CD8-positive, alpha-beta memory T cell (primary cell): ENCODE measurements at places on chromosomes 13 and 19.
A peak's percentile ranks its signal among the peaks of the same experiment; 100 is the strongest.

DNA sequence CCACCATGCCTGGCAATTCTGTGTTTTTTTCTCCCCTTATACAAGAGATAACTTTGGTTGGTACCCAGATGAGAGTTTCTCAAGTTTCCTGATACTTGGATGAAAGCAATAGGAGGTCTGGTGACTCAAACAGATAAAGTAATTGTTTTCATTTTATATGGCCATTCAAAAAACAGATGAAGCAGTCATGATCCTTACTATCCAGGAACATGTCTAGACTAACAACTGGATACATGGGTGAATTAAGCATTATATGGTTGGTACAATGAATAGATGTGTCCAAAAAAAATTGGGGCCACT lies 8.5 kb downstream of the ZNF430 start:
- DNase-seq, result no peak

DNA sequence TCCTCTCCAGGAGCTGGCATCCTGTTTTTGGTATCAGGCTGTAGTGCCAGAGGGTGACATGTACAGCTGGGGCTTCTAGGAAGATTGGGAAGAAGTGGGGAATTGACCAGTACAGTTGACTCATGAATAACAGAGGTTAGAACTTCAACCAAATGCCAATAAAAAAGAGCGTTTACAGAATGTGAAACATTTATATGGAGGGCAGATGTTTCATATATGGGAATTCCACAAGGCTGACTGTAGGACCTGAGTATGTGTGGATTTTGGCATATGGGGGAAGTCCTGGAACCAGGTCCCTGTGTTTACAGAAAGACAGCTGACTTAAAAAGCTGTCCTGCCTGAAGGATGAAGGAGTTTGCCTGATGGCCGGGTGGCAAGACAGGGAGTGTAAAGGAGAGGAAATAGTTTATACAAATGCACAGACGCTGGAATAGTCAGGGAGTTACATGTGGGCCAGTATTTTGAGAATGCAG lies 5.2 kb downstream of the CHAMP1 start:
- DNase-seq, result no peak

GRCh38 chr13:48727241-48728011 lies 73.7 kb downstream of the CYSLTR2 start:
- no peak for DNase-seq

DNA sequence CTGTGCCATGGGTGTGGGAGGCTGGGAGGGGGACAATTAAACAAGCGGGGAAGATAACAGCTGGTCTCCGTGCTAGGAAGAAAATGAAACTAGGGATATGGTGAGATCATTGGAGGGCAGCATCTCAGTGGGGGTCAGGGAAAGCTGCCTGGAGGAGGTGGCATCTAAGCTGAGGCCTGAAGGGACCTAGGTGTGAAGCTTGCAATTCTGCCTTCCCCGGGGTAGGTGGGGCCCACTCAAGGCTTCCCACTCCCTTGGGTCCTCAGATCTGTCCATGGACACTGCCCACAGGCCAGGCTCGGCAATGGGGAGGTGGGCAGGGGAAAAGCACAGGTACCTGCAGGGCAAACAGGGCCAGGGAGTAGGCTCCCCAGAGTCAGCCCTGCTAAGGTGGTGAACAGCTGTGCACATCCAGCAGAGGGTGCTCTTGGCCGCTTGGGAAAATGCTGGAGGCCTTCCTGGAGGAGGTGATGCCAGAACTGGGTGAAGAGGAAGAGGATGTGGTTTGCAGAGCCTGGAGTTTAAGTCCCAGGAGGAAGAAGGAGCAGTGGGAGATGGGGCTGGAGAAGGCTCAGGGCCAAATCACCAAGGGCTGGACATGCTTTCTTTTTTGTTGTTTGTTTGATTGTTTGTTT lies 25.7 kb upstream of the CCNE1 start:
- DNase-seq, result no peak

- peak; percentile 54 for DNase-seq
These were observed 37.7 kb downstream of the GSX1 start for GRCh38 chr13:27830010-27830409.

GRCh38 chr13:99760456-99760855 lies 211.1 kb downstream of the ZIC5 start:
- no peak for DNase-seq

- no peak for DNase-seq
These were observed 36.7 kb downstream of the ZAR1L start for GRCh38 chr13:32278426-32278825.

- no peak for DNase-seq
These were observed 7.5 kb downstream of the C3 start for GRCh38 chr19:6712692-6713670.

DNA sequence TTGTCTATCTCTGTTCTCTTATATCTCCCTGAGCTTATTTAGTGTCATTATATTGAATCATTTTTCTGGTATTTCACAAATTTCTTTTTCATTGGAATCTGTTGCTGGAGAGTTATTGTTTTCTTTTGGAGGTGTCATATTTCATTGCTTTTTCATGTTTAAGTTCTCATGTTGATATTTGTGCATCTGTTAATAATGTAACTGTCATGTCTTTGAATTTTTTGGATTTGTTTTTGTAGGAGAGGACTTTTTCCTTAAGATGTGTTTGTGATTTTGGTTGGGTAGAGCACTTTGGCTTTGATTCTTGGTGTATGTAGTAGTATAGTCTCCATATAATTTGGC lies 64.0 kb downstream of the DNAJC3 start:
- DNase-seq, result no peak

GRCh38 chr19:13037731-13038130 lies 42.5 kb downstream of the NFIX start:
- no peak for DNase-seq

DNA sequence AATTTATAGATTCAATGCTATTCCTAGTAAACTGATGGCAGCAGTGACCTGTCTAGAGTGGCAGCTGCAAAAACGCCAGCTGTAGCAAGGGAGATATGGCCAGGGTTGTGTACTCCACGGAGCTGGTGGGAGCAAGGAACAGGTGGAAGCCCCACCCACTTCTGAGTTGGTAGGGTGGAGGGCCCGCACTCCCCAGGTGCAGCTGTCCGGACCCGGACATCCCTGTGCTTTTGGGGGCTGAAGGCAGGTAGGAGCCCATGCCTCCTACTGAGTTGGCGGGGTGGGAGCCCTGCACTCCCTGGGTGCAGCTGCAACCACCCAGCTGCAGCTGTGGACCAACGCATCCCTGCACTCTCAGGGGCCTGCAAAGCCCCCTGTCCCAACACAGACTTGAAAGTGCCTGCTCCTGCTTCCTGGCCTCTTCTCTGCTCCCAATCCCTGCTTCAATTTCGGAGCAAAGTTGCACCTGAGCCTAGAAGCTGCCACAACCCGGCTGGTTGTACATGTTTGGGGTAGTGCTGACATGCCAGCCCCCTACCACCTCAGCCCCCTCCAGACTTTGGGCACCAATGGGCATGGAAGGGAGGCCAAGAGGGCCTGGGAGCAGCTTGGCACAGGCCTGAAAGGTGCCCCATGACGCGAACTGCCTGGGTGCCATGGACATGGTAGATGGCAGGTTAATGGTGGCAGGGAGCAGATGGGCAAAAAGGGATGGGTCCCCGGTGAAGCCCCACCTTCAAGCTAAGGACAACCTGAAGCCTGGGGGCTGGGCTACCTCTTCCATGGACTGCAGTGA lies 19.8 kb downstream of the UGGT2 start:
- no peak for DNase-seq

- DNase-seq, result no peak
These were observed 89.6 kb upstream of the TNFSF11 start for GRCh38 chr13:42484386-42484785.

DNA sequence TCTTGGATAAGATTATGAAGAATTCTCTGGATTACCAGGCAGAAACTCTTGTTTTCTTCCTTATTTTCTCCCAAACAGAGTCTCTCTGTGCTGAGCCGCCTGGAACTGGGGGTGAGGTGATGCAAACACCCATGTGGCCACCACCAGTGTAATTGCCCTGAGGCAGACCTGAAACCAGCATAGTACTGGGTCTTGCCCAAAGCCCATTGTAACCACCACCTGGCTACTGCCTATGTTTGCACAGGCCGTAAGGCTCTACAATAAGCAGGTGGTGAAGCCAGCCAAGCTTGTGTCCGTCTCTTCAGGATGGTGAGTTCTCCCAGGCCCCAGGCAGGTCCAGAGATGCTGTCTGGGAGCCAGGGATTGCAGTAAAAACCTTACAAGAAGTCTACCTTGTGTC lies 18.9 kb upstream of the KBTBD7 start:
- no peak for DNase-seq

DNA sequence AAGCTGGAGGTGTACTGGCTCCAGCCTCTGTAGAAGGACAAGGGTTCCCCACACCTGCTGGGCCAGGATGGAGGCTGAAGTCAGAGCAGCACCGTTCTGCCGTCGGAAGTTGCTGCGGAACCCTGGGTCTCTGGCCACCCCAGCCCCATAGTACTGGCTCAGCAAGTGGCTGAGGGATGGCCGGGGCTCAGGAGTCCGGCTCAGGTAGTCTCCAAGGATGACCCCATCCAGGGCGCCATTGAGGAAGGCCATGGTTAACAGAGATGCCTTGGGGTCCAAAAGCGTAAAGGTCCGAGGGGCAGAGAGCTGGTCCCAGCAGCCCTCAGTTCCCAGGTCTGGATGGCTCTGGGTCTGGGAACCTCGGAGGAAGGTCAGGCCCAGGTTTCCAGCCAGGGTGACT lies 3.7 kb downstream of the PGLYRP2 start:
- no peak for DNase-seq

- DNase-seq, result no peak
These were observed 90.9 kb upstream of the ZNF507 start for GRCh38 chr19:32254509-32254890.

DNA sequence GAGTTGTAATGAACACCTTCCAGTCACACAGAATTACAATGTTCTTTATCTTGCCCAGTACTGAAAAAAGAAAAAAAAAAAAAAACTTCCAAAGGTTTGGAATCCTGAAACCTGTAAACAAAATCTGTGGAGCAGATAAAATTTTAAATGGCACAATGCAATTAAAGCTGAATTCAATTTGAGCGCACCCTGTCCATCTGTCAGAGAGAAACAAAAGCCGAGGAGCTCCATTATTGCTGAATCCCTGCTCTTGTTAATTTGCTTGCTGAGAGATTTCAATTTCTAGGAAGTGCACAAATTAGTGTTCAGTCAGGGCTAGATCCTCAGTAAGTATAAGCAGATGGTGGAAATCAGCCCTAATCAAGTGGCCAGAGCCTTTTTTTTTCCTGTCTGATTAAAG lies 65.2 kb downstream of the DACH1 start:
- DNase-seq, result no peak

- DNase-seq, result no peak
These were observed 2.2 kb upstream of the USPL1 start for GRCh38 chr13:30615481-30615865.

- no peak for DNase-seq
These were observed 38.6 kb upstream of the LAMP1 start for GRCh38 chr13:113258321-113259054.

DNA sequence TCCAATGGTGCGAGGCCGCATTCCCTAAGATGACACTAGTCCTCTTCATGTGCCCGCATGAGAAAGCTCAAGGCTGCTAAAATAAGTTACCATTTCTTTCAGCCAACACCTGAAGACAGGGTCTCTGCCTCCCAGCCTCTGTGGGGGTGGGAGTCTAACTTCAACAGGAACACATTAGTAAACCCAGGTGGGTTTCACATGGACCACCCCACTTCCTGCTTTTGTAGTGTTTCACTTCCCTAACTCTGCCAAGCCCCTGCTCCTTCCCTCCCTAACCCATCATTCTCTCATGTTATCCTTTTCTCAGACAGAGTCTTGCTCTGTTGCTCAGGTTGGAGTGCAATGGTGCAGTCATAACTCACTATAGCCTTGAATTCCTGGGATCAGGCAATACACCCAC lies 783.6 kb downstream of the UQCRFS1 start:
- DNase-seq, result no peak

DNA sequence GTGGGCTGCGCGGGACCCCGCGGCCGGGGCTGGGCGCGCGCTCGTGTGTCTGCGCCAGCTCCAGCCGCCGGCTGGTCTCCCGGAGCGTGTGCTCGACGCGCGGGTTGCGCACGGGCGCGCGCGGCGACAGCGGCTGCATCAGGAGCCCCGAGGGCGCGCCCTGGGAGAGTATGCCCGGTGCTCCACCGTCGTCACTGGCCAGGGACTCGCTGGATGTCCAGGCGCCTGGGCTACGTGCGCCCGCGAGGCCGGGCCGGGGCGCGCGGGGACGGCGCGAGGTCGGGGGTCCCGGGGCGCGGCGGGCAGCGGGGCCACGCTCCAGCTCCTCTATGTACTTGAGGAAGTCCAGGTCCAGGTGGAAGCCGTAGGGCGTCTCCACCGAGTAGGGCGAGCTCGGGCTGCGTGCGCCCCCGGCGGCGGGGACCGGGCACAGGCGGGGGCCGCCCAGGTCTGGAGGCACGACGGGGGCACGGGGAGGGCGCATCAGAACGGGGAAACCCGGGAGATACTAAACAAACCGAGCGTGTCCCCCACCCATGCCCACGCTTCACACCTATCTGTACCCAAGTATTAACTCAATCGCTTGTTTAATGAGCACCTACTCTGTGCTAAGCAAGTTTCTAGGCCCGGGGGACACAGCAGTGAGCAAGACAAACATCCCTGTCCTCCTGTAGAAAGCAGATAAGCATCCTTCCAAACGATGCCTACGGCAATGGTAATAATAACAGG lies 7.6 kb downstream of the KANK3 start:
- DNase-seq, result no peak

- DNase-seq, result peak; percentile 61
These were observed at the start of gene STK24 for GRCh38 chr13:98576963-98577835. Gene STK24 (minus strand): TSS chr13:98577107. CDS start chr13:98576786, 321 bp downstream.

DNA sequence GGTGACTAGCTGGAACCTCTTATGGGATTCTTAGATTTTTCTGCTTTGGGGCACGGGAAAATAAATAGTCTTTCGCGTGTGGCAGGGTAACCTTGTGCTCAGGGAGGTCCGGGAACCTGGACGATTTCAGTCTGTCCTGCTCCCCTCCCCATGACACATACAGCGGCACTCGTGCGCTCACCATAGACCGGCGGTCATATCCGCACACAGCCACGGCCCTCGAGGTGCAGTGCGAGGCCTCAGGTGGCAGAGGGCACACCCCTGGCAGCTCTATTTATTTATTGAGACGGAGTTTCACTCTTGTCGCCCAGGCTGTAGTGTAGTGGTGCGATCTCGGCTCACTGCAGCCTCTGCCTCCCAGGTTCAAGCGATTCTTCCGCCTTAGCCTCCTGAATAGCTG lies 3.0 kb downstream of the ONECUT3 start:
- DNase-seq, result no peak

GRCh38 chr19:28290963-28291657 lies 921.8 kb downstream of the UQCRFS1 start:
- no peak for DNase-seq

DNA sequence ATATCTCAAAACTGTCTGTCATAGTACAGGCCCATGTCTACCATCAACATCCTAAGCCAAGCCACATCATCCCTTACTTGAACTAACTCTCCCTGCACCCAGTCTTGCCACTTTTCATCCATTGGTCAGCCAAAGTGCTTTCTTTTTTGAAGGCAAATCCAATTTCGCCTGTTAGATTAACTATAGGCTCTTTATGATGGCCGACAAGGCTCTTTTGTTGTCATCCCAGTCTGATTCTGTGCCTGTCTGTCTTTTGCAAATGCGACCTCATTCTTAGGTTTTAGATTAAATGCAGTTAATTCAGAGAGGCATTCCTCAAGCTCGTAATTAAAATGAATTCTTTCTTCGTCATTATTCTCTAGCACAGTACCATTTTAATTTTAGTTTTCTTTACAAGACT lies 148.3 kb downstream of the HS6ST3 start:
- DNase-seq, result no peak
